Hepatocyte (in vitro differentiated cells): ENCODE measurements at places on chromosomes 16 and 17. TPM values are rescaled to one million over a fixed set of nuclear protein-coding genes. Genes with fewer than 3 reads are reported as not detected.

DNA sequence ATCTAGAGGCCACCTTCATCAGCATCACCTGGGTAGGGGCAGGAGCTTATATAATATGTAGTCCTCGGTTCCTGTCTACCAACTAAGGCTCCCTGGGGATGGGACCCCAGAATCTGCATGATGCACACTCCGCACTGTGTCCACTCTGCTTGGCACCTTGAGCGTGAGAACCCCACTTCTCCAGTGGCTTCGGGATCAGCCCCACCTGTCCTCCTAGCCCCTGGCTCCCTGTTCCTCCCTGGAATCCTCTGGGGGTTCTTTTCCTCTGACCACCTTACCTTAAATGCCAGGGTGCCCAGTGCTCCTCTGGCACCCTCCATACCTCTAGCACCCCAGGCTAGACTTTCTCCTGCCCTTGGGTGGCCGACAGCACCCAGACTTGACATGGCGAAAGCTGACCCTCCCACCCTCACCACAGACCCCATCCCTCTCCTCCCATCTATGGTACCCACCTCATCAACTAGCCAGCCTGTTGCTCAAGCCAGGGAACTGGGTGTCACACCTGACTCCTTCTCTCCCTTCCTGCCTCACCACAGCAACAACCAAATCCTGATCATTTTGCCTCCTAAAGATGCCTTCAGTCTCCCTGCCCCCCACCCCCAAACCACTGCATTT is 2.8 kb upstream of the NXPH3 start:
- H3K27ac ChIP-seq: no peak overlapping the region
- peaks cover 53% of the 10 kb centered on the region for H3K27me3 ChIP-seq
- no peaks in the 10 kb centered on the region for H3K36me3 ChIP-seq
- no peak overlapping the region for H3K4me3 ChIP-seq
- peaks cover 10% of the 10 kb centered on the region for H3K4me1 ChIP-seq

GRCh38 chr17:40190197-40191021 is 13.1 kb downstream of the RAPGEFL1 start:
- no peaks in the 10 kb centered on the region for H3K27me3 ChIP-seq
- H3K4me3 ChIP-seq: no peak overlapping the region
- no peak for DNase-seq
- H3K27ac ChIP-seq: no peak overlapping the region
- H3K36me3 ChIP-seq: no peaks in the 10 kb centered on the region

- peaks cover 46% of the 10 kb centered on the region for H3K4me1 ChIP-seq
- peak; percentile 48 for DNase-seq
- no peaks in the 10 kb centered on the region for H3K36me3 ChIP-seq
- no peaks in the 10 kb centered on the region for H3K27me3 ChIP-seq
These were observed 7.5 kb downstream of the NFE2L1 start for GRCh38 chr17:48055531-48056245.

- H3K4me1 ChIP-seq: peaks cover 10% of the 10 kb centered on the region
- H3K27me3 ChIP-seq: no peaks in the 10 kb centered on the region
- no peaks in the 10 kb centered on the region for H3K36me3 ChIP-seq
- H3K4me3 ChIP-seq: no peak overlapping the region
These were observed 14.0 kb downstream of the TMEM92 start for GRCh38 chr17:50288306-50288705.

DNA sequence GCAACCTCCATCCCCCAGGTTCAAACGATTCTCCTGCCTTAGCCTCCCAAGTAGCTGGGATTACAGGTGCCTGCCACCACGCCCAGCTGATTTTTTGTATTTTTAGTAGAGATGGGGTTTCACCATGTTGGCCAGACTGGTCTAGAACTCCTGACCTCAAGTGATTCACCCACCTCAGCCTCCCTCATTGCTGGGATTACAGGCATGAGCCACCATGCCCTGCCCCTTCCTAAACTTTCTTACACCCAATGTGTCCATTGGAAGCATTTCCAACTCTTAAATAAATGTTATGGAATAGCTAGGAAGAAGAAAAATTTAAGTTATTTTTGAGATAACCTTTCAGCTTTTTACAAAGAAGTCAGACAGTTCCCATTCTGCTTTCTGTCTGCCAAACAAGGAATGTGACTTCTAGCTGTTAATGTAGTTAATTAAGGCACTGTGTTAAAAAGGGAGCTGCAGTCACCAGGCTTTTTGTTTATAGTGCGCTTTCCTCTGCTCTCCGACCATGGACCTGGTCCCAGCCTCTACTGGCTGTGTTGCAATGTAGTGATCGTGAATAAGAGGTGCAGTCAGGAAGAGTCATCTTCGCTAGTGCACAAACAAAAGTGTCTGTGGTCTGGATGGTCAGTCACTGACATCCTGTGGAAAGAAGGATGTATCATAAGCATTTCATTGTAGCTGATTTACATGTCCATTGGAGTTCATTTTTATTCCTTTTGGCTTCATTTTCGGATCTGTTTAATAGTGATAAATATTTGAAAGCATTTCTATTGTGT is 39.7 kb downstream of the USP10 start:
- no peak for DNase-seq
- peak overlapping the region; percentile 4 for H3K27ac ChIP-seq
- peaks cover 13% of the 10 kb centered on the region for H3K4me1 ChIP-seq
- H3K27me3 ChIP-seq: no peaks in the 10 kb centered on the region
- no peak overlapping the region for H3K4me3 ChIP-seq
- no peaks in the 10 kb centered on the region for H3K36me3 ChIP-seq

DNA sequence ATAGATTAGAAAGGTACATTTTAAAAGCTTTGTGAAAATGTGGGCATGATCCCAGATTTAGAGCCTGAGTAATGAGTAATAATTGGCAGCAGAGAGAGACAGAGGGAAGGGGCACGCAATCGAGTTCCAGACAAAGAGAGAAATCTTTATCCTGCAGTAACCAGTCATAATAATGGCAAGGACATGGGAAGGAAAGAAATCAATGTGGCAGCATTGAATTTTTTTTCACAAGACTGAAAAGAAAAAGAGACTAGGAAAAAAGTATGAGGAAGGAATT is 790.8 kb upstream of the SOX9 start:
- no peaks in the 10 kb centered on the region for H3K36me3 ChIP-seq
- no peak overlapping the region for H3K4me3 ChIP-seq
- H3K27ac ChIP-seq: peak overlapping the region; percentile 3
- DNase-seq: no peak
- no peaks in the 10 kb centered on the region for H3K4me1 ChIP-seq

DNA sequence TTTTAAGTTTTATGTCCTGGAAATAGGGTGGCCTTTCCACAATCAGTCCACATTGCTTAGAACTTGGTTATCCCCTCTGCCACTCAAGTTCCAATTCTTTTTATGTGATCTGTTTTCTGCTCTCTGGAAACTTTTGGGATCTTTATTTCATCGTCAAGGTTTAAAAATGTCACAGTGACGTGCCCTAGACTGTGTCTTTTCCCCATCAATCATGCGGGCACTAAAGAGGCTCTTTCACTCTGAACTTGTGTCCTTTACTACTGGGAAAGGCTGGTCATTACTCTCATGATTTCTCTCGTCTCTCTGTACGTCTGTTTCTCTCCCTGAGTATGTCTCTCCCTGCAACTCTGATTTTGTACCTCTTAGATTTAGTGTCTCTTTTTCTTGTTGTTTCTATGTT is 189.8 kb upstream of the AXIN2 start:
- no peaks in the 10 kb centered on the region for H3K36me3 ChIP-seq
- H3K27me3 ChIP-seq: no peaks in the 10 kb centered on the region
- H3K27ac ChIP-seq: no peak overlapping the region
- H3K4me3 ChIP-seq: no peak overlapping the region

GRCh38 chr17:65430209-65430833 is 131.1 kb downstream of the AXIN2 start:
- H3K27me3 ChIP-seq: no peaks in the 10 kb centered on the region
- no peaks in the 10 kb centered on the region for H3K36me3 ChIP-seq
- DNase-seq: no peak
- H3K4me3 ChIP-seq: no peak overlapping the region
- no peak overlapping the region for H3K27ac ChIP-seq

DNA sequence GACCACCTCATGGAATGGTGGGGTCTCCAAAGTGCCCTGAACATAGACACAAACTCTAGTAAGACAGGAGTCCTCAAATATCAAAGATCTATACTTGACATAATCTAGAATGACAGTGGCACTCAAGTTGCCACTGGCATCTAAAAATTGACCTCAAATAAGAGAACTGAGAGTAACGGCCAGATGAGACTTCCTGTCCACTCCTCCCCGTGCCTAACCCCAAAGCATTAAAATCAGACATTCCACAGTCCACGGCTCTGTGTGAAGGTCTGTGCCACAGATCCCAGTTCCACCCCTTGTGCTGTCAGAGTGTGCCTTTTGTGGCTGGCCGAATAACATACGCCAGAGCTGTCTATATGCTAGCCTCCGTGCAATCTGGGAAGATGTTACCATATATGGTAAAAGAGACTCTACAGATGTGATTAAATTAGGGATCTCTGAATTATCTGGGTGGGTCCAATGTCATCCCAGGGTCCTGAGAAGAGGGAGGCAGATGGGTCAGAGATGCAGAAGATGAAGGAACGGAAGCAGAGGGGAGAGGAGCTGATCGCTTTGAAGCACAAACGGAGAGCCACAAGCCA is 21.0 kb upstream of the EVPL start:
- H3K4me3 ChIP-seq: no peak overlapping the region
- H3K4me1 ChIP-seq: no peaks in the 10 kb centered on the region
- no peak for DNase-seq
- H3K27me3 ChIP-seq: no peaks in the 10 kb centered on the region
- no peaks in the 10 kb centered on the region for H3K36me3 ChIP-seq

GRCh38 chr17:39999067-39999466 is 16.2 kb upstream of the CSF3 start:
- H3K27ac ChIP-seq: no peak overlapping the region
- no peaks in the 10 kb centered on the region for H3K36me3 ChIP-seq
- no peak for DNase-seq
- no peaks in the 10 kb centered on the region for H3K4me1 ChIP-seq
- no peak overlapping the region for H3K4me3 ChIP-seq
- H3K27me3 ChIP-seq: no peaks in the 10 kb centered on the region

GRCh38 chr17:8963647-8964258 is 1.8 kb downstream of the PIK3R5 start:
- H3K4me1 ChIP-seq: no peaks in the 10 kb centered on the region
- no peak overlapping the region for H3K27ac ChIP-seq
- DNase-seq: no peak

- H3K4me3 ChIP-seq: no peak overlapping the region
- DNase-seq: no peak
- H3K36me3 ChIP-seq: no peaks in the 10 kb centered on the region
- peaks cover 3% of the 10 kb centered on the region for H3K4me1 ChIP-seq
These were observed 7.0 kb downstream of the ARMC7 start for GRCh38 chr17:75116737-75117136.

DNA sequence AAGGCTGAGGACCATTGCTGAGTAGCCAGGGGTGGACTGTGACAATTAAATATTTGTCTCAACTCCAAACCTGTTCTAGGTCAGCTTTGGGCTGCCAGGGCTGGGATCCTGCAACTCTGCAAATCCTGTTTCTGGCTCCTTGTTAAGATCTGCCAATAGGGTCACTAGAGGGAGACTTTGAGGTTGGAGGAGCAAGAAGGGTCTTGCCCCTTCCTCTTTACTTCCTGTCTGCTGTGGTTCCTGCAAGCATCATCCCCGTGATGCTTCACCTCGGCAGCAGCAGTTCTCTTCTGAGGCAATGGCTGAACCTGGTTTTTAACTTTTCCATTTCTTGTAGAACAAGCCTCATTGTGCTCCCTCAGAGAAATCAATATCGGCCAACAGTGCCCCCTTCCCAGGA is 124.6 kb downstream of the IRX5 start:
- no peak for DNase-seq
- peaks cover 5% of the 10 kb centered on the region for H3K4me1 ChIP-seq
- H3K4me3 ChIP-seq: no peak overlapping the region
- peaks cover 28% of the 10 kb centered on the region for H3K27me3 ChIP-seq
- H3K27ac ChIP-seq: no peak overlapping the region
- no peaks in the 10 kb centered on the region for H3K36me3 ChIP-seq

GRCh38 chr17:38663125-38663751 is 11.5 kb downstream of the EPOP start:
- H3K4me1 ChIP-seq: no peaks in the 10 kb centered on the region
- no peak overlapping the region for H3K27ac ChIP-seq
- peak; percentile 90 for DNase-seq
- peaks cover 6% of the 10 kb centered on the region for H3K27me3 ChIP-seq
- H3K36me3 ChIP-seq: no peaks in the 10 kb centered on the region

- H3K4me1 ChIP-seq: peaks cover 6% of the 10 kb centered on the region
- H3K36me3 ChIP-seq: no peaks in the 10 kb centered on the region
- DNase-seq: no peak
- H3K4me3 ChIP-seq: no peak overlapping the region
- no peak overlapping the region for H3K27ac ChIP-seq
- no peaks in the 10 kb centered on the region for H3K27me3 ChIP-seq
These were observed 53.6 kb downstream of the TEX2 start for GRCh38 chr17:64209356-64209941.

DNA sequence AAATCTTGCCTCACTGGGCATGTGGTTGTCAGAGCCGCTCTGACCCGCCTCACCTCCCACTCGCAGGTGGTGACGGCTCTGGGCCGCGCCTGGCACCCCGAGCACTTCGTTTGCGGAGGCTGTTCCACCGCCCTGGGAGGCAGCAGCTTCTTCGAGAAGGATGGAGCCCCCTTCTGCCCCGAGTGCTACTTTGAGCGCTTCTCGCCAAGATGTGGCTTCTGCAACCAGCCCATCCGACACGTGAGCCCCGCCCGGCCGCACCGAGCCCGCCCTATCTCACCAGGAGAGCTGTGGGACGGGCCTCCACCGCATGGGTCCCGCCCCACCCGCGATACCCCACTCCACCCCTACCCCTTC is 4.0 kb downstream of the TGFB1I1 start:
- H3K27ac ChIP-seq: peak overlapping the region; percentile 77
- peaks cover 16% of the 10 kb centered on the region for H3K4me1 ChIP-seq
- H3K4me3 ChIP-seq: no peak overlapping the region
- H3K27me3 ChIP-seq: no peaks in the 10 kb centered on the region
- no peaks in the 10 kb centered on the region for H3K36me3 ChIP-seq

- peak; percentile 88 for DNase-seq
- H3K27me3 ChIP-seq: peaks cover 24% of the 10 kb centered on the region
- H3K4me3 ChIP-seq: peak within 1 kb of the TSS; percentile 49
- no peaks in the 10 kb centered on the region for H3K36me3 ChIP-seq
- H3K4me1 ChIP-seq: peaks cover 13% of the 10 kb centered on the region
- H3K27ac ChIP-seq: no peak within 1 kb of the TSS
These were observed at the start of gene HSD11B2 for GRCh38 chr16:67430977-67431774. Gene HSD11B2 (plus strand): TSS chr16:67431121. CDS start chr16:67431249, 128 bp downstream.

DNA sequence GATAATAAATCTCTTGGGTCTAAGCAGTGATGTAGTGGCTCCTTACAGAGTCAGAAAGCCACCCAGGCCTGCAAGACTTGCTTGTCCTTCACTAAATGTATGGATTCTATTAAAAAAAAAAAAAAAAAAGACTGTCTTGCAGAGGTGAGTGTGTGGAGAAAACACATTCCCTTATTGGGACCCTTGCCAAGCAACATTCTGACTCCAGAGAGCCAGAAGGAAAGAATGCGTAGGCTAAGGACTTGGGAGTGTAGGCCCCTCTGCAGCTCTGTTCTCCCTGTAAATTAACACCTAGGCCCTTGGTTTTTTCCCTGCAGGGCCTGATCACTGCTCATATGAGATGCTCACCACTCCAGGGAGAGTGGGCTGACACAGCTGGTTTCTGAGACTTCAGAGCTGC is 17.8 kb downstream of the SCPEP1 start:
- no peak overlapping the region for H3K4me3 ChIP-seq
- H3K4me1 ChIP-seq: no peaks in the 10 kb centered on the region
- DNase-seq: no peak
- H3K27ac ChIP-seq: no peak overlapping the region

ELMO3 gene
- total RNA-seq: 18.5 and 18.7 TPM in 2 replicates

TGFB1I1 gene
- total RNA-seq: 14.5 and 15.7 TPM in 2 replicates

HBM gene
- total RNA-seq: not detected in 2 replicates

SLC52A1 gene
- total RNA-seq: 0.13 TPM in 1 of 2 replicates, not detected in the other

ARL5C gene
- total RNA-seq: not detected in 2 replicates

TAOK2 gene
- 28.0 and 33.4 TPM in 2 replicates for total RNA-seq

KRT32 gene
- total RNA-seq: not detected in 2 replicates

NPTX1 gene
- 0.70 and 3.2 TPM in 2 replicates for total RNA-seq

SHBG gene
- 6.1 and 9.0 TPM in 2 replicates for total RNA-seq
